Heart right ventricle (tissue), 16 donors: ENCODE measurements at places on chromosomes 4 and X. TPM values are rescaled to one million over a fixed set of nuclear protein-coding genes. Genes with fewer than 3 reads are reported as not detected.
A peak's percentile ranks its signal among the peaks of the same experiment; 100 is the strongest.

GRCh38 chr4:169410839-169411770, 140.3 kb upstream of the SH3RF1 start:
- H3K4me3 ChIP-seq: no peak overlapping the region
- no peaks in the 10 kb centered on the region for H3K27me3 ChIP-seq
- H3K4me1 ChIP-seq: no peaks in the 10 kb centered on the region
- H3K36me3 ChIP-seq: no peaks in the 10 kb centered on the region
- DNase-seq: peak; percentile 43
- no peak overlapping the region for H3K27ac ChIP-seq

DNA sequence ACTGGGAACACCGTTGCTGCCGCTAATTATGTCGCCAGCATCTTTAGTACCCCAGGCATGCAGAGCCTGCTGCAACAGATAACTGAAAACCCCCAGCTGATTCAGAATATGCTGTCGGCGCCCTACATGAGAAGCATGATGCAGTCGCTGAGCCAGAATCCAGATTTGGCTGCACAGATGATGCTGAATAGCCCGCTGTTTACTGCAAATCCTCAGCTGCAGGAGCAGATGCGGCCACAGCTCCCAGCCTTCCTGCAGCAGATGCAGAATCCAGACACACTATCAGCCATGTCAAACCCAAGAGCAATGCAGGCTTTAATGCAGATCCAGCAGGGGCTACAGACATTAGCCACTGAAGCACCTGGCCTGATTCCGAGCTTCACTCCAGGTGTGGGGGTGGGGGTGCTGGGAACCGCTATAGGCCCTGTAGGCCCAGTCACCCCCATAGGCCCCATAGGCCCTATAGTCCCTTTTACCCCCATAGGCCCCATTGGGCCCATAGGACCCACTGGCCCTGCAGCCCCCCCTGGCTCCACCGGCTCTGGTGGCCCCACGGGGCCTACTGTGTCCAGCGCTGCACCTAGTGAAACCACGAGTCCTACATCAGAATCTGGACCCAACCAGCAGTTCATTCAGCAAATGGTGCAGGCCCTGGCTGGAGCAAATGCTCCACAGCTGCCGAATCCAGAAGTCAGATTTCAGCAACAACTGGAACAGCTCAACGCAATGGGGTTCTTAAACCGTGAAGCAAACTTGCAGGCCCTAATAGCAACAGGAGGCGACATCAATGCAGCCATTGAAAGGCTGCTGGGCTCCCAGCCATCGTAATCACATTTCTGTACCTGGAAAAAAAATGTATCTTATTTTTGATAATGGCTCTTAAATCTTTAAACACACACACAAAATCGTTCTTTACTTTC, 1.8 kb downstream of the UBQLN2 start:
- H3K4me1 ChIP-seq: peaks cover 29% of the 10 kb centered on the region
- H3K27ac ChIP-seq: no peak overlapping the region
- peaks cover 5% of the 10 kb centered on the region for H3K36me3 ChIP-seq
- peak overlapping the region; percentile 72 for H3K4me3 ChIP-seq
- DNase-seq: no peak

GRCh38 chrX:33156152-33156726, 55.1 kb downstream of the DMD start:
- no peaks in the 10 kb centered on the region for H3K36me3 ChIP-seq
- no peak for DNase-seq
- no peak overlapping the region for H3K27ac ChIP-seq
- no peaks in the 10 kb centered on the region for H3K4me1 ChIP-seq
- H3K4me3 ChIP-seq: no peak overlapping the region
- no peaks in the 10 kb centered on the region for H3K27me3 ChIP-seq

GRCh38 chr4:181685461-181685860, 557.7 kb upstream of the TENM3 start:
- H3K27ac ChIP-seq: no peak overlapping the region
- DNase-seq: no peak
- no peaks in the 10 kb centered on the region for H3K27me3 ChIP-seq
- H3K36me3 ChIP-seq: no peaks in the 10 kb centered on the region

- no peak for DNase-seq
- no peak overlapping the region for H3K4me3 ChIP-seq
- no peak overlapping the region for H3K27ac ChIP-seq
- H3K36me3 ChIP-seq: no peaks in the 10 kb centered on the region
- no peaks in the 10 kb centered on the region for H3K27me3 ChIP-seq
These were observed 56.8 kb downstream of the SMIM20 start for GRCh38 chr4:25970691-25971432.

DNA sequence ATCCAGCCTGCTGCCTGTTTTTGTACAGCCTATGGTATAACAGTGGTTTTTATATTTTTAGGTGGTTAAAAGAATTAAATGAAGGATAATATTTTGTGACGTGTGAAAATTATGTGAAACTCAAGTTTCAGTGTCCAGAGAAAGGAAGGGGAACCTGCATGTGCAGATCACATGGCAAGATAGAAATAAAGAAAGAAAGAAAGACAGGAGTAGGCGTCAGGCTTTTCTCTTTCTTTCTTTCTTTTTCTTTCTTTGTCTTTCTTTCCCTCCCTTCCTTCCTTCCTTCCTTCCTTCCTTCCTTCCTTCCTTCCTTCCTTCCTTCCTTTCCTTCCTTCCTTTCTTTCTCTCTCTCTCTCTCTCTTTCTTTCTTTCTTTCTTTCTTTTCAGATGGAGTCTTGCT, 42.0 kb upstream of the HUWE1 start:
- H3K27me3 ChIP-seq: no peaks in the 10 kb centered on the region
- H3K4me3 ChIP-seq: no peak overlapping the region
- H3K4me1 ChIP-seq: no peaks in the 10 kb centered on the region
- H3K27ac ChIP-seq: no peak overlapping the region

- H3K27ac ChIP-seq: peak overlapping the region; percentile 62
- no peaks in the 10 kb centered on the region for H3K27me3 ChIP-seq
- DNase-seq: peak; percentile 63
- no peaks in the 10 kb centered on the region for H3K36me3 ChIP-seq
- peaks cover 9% of the 10 kb centered on the region for H3K4me1 ChIP-seq
These were observed 57.5 kb upstream of the WDR1 start for GRCh38 chr4:10173754-10174749.

DNA sequence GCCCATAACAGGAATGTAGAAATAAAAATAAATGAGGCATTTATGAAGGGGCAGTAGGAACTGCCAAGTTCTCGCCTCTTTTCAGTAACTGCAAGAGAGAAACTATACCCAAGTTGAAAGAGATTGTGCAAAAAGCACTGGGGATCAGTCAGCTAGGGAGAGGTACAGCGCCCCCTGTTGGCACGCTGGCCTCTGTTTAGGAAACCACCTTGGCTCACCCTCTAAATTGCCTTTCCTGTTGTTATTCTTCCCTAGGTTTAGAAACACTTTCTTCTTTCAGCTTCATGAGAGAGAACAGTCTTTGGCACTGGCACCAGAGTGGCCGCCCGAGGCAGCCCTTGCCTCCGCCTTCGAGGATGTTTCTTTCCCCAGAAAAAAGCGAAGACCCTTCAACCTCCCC, 348.5 kb downstream of the MID1IP1 start:
- DNase-seq: peak; percentile 51
- no peak overlapping the region for H3K4me3 ChIP-seq
- no peaks in the 10 kb centered on the region for H3K36me3 ChIP-seq
- H3K27me3 ChIP-seq: no peaks in the 10 kb centered on the region
- no peak overlapping the region for H3K27ac ChIP-seq

Gene FATE1
- 0.31 TPM for total RNA-seq

Gene WNK3
- total RNA-seq: 0.36 TPM
